Right lung (tissue), 10 donors: ENCODE measurements at places on chromosomes 2 and 18.

GRCh38 chr2:141306368-141306767 lies 824.4 kb downstream of the LRP1B start:
- DNase-seq: no peak

GRCh38 chr2:182586426-182586825 lies 129.6 kb upstream of the DNAJC10 start:
- no peak for DNase-seq

DNA sequence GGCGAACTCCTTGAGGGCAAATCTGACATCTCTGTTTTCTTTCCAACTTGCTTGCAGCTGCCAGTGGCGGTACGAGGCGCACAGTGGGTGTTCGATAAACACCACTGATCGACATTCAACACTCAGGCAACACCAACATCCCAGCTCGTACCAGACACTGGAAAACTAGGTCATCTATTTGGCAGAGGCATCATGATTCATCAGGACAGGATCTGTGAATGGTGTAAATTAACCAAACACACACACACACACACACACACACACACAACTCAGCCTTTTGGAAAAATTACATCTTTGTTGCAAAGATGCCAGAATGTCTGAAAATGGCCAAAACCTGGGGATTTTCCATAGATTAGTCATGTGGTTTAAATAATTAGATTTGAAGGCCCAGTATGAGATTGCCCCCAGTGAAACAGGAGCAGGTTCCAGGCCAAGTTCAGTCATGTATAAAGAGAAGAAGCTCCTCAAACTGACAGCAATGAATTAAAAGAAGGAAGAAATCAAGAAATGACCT lies 150.5 kb upstream of the NCKAP5 start:
- DNase-seq: no peak

DNA sequence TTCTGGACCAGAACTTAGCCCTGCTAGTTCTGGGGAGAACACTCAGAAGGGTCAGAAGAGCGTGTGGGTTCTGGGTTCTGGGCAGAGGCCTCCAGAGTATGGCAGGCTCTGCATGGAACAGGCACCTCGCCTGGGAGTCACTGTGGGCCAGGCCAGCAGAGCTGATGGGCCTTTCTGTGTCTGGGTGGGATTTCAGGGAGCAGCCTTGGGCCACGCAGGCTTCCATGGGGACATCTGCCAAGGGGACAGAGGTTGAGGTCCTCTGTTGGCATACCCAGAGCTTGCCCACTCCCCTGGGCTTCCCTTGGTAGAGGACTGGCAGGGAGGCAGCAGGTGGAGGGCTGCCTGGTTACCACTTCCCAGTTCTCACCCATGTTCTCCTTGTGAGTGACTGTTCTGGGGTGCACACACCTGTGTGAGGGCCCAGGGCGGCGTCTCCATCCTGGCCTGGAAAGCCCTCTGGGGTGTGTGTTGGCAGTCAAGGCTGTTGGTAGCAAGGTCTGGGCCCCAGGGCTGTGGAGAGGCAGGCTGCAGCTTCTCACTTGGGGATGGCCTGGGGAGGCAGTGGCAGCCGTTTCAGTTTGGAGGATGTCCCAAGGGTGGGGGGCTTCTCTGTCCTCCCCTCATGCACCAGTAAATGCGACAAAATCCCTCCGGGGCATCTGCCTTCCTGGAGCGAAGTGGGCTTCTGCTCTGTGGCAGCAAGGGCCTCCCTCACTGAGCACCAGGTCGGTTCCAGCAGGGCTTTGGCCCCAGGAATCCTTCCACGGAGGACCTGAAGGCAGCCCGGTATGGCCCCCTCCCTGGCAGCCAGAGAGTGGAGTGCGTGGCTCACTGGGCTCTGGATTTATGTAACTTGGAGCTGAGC lies 74.6 kb upstream of the HDAC4 start:
- DNase-seq: no peak

GRCh38 chr18:58860747-58861231 lies 3.9 kb upstream of the ZNF532 start:
- DNase-seq: peak; percentile 38

- peak; percentile 31 for DNase-seq
Measured at GRCh38 chr2:59025157-59025757, 784.1 kb upstream of the FANCL start.

- no peak for DNase-seq
Measured at GRCh38 chr18:69951182-69951581, 3.5 kb upstream of the CD226 start.

DNA sequence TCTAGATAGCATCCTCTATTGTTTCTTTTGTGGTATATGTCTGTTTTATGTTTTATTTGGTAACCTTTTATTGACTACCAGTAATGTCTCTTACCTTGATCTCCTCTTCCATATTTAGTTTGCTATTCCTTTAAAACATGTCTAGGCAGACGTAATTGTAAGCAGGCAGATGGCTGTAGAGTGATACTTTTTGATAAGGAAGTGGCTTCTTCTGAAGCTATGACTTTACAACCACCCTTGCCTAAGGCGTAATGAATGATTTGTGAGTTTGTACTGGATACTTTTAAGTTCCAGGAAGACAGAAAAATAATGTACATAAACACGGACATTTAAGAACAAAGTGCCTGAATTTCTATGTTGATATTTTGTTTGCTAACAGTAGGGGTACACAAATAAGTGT lies 85.6 kb downstream of the ZNF804A start:
- DNase-seq: no peak

- DNase-seq: no peak
Measured at GRCh38 chr2:176999301-176999700, 213.3 kb upstream of the HNRNPA3 start.

- DNase-seq: no peak
Measured at GRCh38 chr2:224689539-224689938, 26.6 kb downstream of the CCDC195 start.

DNA sequence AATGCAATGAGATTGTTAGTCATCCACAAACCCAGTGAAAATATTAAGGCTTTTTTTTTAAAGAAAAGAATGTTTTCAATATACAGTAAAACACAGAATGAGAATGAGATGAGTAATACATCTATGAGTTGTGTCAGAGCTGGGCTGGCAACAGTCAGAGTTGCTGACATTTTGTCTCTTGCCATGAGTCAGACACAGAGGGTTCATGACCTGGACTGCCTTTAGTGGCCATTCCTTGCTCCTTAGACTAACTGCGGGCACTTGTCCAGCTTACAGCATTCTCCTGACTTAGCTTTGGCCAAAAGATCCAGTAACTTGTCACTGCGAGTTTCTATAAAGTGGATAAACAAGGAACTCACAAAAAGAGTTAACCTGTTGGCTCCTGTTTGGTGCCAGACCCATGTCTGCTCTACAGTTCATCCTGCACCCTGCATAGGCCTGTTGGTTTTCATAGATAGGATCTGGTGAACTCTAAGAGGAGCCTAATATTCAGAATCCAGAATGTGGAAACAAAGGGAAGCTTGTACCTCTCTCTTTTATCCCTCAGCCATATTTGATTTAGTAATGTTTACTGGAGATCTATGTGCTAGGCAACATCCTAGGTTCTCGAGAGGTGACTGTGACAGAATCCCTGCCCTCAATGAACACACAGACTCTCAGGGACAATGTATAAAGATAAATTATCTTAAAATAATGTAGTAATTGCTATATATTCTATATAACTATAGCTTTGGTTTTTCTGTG lies 391.5 kb upstream of the VWC2L start:
- no peak for DNase-seq

GRCh38 chr2:74983631-74984392 lies 25.4 kb downstream of the POLE4 start:
- DNase-seq: no peak

DNA sequence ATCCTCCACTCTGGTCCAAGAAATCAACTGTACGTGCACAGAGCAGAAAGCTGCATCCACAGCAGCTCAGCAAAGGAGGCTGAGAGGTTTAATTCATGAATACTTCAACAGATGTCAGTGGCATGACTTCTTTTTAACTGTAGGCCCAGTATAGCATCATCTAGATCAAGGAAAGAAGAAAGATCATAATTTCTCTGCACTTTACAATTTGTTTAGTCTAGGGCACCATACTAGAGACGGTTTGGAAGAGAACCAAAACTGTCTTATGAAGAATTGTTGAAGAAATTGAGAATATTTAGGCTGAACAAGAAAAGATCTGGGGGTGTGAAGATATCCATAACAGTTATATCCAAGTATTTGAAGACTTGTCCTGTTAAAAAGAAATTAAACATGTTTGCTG lies 30.5 kb upstream of the MAP3K20 start:
- DNase-seq: no peak

GRCh38 chr2:28926847-28927246 lies 32.4 kb downstream of the WDR43 start:
- peak; percentile 2 for DNase-seq

- DNase-seq: no peak
Measured at GRCh38 chr2:198883604-198884003, 574.1 kb downstream of the SATB2 start.

- peak; percentile 46 for DNase-seq
Measured at GRCh38 chr2:78979380-78980151, 45.9 kb upstream of the REG3G start.

GRCh38 chr2:149562324-149562723 lies 25.3 kb downstream of the MMADHC start:
- DNase-seq: peak; percentile 23

GRCh38 chr2:85409845-85410583 lies at the start of gene CAPG:
TSS of gene CAPG (minus strand) at chr2:85410366. CDS start at chr2:85402145, 8,221 bp downstream.
- no peak for DNase-seq

- no peak for DNase-seq
Measured at GRCh38 chr2:112629823-112630222, 15.9 kb upstream of the SLC20A1 start.

DNA sequence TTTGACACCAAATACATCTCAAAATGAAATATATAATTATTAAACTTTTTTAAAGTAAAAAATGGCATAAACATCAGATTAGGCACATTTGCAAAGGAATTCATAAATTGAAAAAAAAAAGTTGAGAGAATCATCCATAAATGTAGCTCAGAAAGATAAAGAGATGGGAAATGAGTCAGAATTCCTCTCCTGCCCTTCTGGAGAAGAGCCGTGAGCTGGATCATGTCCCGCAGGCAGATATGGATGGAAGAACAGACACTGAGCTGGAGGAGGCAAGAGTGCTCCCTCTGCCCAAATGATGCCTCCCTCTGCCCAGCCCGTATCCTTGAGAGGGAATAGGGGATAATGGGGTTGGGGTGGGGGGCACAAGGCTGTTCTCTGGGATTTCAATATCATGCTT lies 190.9 kb downstream of the TFCP2L1 start:
- no peak for DNase-seq

GRCh38 chr18:78085241-78086185 lies 835.9 kb downstream of the GALR1 start:
- DNase-seq: no peak
